ENCODE measurements at places on chromosomes 12 and 14.
A peak's percentile ranks its signal among the peaks of the same experiment; 100 is the strongest.

- peak; percentile 34 for DNase-seq
Observed at GRCh38 chr14:90758959-90759358, 57.3 kb downstream of the TTC7B start.

DNA sequence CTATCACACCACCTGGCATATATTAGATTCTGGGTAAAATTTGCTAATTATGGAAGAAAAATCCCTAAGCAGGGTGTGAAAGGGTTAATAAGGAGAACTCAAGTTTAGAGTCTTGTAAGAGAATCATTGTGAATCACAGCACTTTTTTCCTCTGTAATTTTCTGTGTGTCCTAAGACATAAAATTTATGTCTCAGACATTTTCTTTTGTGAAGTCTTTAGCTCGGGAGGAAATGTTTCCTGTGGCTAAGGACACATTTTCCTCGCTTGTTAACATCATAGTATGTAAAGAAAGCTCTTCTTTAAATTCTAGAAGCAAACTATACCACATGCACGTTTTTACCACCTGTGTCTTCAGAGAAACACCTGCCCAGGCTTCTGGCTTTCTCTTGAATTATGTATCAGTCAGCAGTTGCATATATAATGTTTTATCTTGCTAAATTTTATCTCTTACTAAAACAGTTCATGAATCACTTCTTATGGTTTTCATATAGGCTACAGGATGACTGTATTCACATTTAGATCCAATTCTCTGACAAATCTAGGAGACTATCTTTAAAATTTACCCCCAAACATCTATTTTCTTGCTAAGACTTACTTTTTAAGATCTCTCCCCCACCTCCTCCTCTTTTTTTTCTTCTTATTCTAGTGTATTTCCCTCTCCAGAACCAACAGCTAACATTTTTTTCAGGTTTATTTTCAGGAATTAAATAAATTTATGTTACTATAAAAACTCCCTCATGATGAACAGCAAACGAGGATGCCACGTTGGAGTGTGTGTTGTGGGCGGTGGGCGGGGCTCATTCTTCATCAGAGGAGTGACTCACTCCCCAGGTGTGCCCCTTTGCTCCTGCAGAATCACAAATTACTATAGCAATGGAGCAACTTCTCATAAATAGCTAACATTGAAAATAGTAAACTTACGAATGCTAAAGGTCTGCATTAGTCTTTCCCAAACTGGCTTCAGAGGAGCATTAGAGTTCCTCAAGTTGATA, 11.6 kb upstream of the CSRP2 start:
- no peak for DNase-seq

DNA sequence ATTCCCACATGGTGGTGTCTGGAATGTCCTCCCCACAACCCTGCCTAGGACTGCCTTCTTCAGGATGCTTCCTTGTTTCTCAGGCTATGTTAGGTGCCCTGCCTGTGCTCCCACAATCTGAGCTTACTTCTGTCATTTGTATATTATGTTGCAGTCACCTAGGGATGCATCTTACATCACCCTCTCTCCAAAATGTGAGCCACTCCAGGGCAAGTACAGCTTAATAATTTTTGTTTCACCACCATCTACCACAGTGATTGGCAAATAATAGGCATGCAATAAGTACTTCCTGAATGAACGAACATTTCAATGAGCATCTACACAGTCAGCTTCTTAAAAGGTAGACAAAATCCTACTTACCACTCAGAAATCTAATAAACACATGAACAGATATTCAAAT, 37.6 kb downstream of the ZFYVE26 start:
- DNase-seq = peak; percentile 36

DNA sequence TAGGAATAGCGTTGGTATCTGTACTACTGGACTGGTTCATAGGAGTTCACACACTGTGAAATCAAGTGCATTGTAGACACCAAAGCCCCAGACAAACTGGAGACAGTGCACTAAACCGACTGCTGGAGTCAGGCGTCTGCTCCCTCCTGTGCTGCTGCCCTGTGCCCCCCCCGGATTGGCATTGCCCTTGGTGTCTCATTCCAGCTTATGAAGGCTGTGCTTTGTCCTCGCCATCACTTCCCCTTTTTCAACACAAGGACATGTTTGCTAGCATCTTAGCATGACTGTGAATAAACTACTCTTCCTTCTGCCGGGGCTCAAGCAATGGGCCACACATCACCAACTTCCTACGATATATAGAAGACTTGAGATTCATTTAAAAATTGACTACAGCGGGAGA, 84.0 kb downstream of the TMCC3 start:
- DNase-seq = no peak

DNA sequence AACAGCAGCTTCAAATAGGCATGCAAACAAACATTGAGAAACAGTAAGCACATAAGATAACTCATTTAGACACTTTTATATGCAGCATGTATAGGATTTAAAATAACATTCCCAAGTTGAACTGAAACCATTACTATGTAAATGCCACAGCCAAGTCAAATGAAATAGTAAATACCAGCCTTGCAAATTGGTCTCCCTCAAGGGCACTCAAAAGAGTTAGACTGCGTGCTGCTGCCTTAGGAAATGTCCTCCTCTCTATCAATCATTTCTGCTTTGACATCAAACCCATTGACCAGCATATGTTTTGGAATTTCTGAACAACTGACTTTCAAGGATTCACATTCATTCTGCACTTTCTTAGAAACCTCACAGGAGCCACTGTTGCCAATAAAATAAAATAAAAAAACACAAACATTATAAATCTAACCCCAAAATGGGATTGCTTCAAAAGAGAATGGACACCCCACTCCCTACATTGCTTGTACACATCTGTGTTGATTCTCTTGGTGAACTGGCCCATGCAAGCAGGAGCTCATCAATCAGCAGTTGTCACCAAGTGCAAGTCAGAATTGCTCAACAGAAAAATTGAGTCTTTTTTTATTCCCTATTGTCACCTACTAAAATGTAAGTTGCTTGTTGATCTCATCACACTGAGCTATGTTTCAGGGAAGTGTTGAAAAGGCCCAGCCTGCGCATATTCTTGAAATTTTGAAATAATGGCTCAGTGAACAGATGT, 256.2 kb downstream of the DAD1 start:
- peak; percentile 48 for DNase-seq

DNA sequence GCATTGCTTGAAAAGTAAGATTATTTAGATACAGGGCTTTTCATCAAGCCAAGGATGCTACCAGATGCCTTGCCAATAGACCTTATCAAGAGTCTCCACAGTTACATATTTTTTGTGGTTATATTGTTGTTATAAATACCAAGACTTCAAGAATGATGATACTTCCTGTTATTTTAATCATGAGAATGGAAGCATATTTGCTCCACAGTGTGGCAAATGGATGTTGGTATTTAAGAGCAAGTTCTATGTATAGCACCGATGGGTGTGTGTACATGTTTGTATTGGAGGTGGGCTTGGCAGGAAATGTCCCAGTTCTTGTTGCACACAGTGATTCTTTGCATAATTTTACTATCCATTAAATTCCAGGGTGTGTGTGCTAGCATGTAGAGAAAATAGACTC, 4.4 kb upstream of the NID2 start:
- no peak for DNase-seq

GRCh38 chr12:71719647-71720370, 33.9 kb downstream of the TMEM19 start:
- no peak for DNase-seq

DNA sequence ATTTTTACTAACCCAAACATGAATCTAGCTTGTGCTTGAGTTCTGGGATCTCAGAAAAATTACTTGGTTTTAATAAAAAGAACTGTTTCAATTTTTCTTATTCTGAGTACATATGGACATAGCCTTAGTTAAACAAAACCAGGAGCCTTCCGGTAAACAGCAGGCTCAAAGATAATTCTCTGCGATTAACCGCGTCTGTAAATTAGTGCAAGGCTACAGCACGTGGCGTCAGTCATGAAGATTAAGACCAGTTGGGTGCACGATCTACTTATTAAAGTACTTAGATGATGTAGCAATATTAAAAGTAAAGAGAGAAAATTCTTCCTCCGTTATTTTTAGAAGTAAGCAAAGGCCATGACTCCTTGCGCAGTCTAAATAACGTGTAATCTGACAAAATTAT, 700 bp downstream of the KCNJ8 start:
- no peak for DNase-seq

GRCh38 chr14:106579084-106579483, 1052.7 kb downstream of the TMEM121 start:
- DNase-seq = no peak

DNA sequence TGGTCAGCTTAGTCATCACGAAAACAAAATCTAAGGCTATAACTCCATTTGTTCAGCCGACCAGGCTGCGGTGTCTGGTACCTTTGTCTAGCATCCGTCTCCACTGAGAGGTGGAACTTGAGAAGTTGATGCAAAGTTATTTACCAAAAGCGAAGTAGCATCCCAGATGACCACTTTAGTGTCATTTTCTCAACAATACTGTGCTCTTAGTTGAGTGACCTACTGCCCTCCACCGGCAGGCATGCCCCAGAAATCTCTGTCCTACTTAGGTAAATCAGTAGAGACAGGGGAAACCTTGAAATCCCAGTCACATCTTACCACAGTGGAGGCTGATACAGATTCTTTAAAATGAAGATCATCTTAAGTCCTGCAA, 1.3 kb upstream of the ST8SIA1 start:
- no peak for DNase-seq

GRCh38 chr12:124849382-124849781, 14.3 kb downstream of the SCARB1 start:
- no peak for DNase-seq

- DNase-seq = no peak
Observed at GRCh38 chr14:50603565-50603964, 43.6 kb downstream of the ATL1 start.

GRCh38 chr14:56630707-56631106, 51.1 kb downstream of the TMEM260 start:
- DNase-seq = no peak

DNA sequence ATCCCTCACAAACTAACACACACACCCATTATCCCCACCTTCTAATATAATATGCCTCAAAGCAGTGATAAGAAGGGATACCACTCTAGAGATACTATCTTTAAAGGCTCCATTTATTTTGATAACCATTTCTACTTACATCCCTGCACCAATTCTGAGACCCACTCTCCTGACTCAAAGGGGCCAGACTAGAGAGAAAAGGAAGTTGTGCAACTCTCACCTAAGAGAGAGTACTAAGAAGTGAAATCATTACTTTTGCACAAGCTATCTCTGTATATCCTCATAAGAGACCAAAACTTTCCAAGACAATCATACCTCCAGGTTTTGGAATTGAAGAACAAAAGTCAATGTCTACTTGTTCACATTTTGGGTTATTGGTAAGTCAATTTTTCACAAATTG, 45.4 kb upstream of the USP15 start:
- DNase-seq = peak; percentile 62

DNA sequence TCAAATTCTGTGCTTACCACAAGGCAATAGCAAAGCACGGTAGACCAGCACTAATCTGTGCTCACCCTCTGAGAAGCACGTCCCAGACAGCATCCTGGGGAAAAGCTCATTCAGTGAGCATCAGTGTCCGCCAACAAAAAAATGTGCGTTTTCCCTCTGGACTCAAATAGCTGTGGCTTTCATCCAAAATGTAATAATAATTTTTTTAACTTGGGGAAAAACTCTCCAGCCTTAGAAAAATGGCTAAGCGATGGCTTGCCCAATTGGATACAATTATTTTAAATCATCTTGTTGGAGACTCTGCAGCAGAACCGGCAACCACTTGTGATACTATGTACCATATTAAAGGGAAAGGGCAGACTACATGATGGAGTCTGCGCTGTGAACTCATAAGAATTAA, 1.1 kb upstream of the KRT77 start:
- DNase-seq = no peak

DNA sequence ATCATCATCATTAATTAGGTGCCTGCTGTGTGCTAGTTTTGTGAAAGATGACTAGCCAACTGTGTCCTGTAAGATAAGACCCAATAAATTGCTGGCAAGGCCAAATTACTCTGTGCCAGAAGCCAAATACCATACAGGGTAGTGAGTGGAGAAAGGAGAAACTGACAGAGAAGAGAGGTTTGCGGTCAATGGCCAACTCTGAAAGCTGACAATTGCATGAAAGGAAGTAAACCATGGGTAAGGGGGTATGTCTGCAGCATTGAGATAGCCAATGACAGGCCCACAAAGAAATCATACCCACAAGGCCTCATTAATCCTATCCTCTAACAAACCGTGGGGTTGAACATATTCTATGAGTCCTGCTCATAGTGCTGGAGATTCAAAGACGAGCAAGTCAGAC, 236.6 kb upstream of the CCDC196 start:
- DNase-seq = no peak

GRCh38 chr14:57889245-57889644, 23.4 kb upstream of the SLC35F4 start:
- no peak for DNase-seq

- DNase-seq = no peak
Observed at GRCh38 chr14:102353126-102353619, 9.5 kb downstream of the CINP start.

- no peak for DNase-seq
Observed at GRCh38 chr12:120668868-120669840, 17.8 kb upstream of the MLEC start.

- DNase-seq = peak; percentile 84
Observed at GRCh38 chr12:108846290-108846701, 11.1 kb downstream of the SSH1 start.

DNA sequence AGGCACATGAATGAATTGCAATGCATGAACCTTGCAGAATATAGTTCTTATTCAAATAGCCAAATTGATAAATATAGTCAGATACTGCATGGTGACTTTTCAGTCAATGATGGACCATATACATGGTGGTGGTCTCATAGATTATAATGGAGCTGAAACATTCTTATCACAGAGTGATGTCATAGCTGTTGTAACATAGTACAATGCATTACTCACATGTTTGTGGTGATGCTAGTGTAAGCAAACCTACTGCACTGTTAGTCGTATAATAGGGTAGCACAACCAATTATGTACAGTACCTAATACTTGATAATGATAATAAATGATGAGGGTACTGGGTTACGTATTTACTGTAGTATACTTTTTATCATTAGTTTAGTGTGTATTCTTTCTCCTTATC, 280.3 kb downstream of the BCAT1 start:
- no peak for DNase-seq

DNA sequence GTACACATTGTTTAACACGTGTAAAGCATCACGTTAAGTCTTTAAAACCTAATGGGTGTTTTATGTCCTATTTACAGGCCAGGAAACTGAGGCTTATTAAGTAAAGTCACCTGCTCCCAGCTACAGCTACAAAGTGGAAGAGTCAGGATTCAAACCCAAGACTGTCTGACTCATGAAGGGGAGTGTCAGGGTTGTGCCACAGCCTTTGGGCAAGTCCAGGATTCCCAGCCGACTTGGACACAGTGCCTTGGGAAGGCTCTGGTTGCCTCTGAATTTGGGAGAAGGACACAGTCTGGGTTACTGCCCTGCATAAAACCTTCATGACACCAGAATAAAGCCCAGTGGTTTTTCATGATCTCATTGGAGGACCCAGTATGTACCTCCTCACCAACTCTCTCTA, 7.3 kb downstream of the RNU4-2 start:
- DNase-seq = no peak

DNA sequence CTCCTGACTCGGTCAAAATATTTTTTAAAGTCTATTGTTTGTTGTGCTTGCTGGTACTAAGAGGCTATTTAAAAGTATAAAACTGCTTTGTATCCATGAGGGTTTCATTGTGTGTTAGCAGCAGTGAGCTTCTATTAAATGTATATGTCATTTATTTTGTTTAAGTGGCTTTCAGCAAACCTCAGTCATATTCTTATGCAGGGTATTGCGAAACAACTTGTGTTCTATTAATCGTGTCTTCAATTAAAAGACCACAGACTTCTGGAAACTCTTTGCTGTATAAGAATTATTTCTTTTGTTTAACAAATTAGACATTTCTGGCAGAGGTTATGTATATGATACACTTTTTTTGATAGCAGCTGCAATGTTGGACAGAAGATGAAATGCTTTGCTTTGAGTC, 6.5 kb downstream of the IAPP start:
- no peak for DNase-seq
